Thyroid gland (tissue), 4 donors: ENCODE measurements at places on chromosomes 6 and 20. TPM values are rescaled to one million over a fixed set of nuclear protein-coding genes. Genes with fewer than 3 reads are reported as not detected.

- peak overlapping the region; percentile 19 for H3K4me3 ChIP-seq
- peak; percentile 28 for DNase-seq
- no peak overlapping the region for H3K27ac ChIP-seq
- H3K27me3 ChIP-seq = peaks cover 5% of the 10 kb centered on the region
- no peaks in the 10 kb centered on the region for H3K36me3 ChIP-seq
Observed at GRCh38 chr20:37914672-37915433, 11.9 kb downstream of the VSTM2L start.

GRCh38 chr6:79249136-79249535 is 14.7 kb upstream of the HMGN3 start:
- H3K4me3 ChIP-seq = no peak overlapping the region
- H3K27me3 ChIP-seq = no peaks in the 10 kb centered on the region
- no peak overlapping the region for H3K27ac ChIP-seq
- no peak for DNase-seq
- H3K36me3 ChIP-seq = no peaks in the 10 kb centered on the region

DNA sequence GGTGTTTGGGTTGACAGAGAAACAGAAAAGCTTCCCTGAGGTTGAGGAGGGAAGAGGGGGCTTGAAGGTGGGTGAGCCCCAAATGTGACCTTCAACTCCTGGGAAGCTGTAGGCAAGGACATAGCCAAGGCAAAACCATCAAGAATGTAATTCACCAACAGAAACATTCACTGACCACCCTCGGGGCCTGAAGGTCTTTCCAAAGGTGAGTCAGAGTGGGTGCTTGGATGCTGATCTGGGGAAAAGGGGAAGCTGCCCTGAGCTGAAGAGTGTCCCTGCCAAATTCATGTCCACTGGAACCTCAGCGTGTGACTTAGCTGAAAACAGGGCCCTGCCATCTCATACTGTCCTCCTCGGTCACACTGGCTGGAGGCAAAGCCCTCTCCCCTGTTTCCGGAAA is 234.2 kb upstream of the SULF2 start:
- H3K27me3 ChIP-seq = no peaks in the 10 kb centered on the region
- H3K4me1 ChIP-seq = no peaks in the 10 kb centered on the region
- no peak overlapping the region for H3K27ac ChIP-seq
- no peak for DNase-seq
- no peak overlapping the region for H3K4me3 ChIP-seq

DNA sequence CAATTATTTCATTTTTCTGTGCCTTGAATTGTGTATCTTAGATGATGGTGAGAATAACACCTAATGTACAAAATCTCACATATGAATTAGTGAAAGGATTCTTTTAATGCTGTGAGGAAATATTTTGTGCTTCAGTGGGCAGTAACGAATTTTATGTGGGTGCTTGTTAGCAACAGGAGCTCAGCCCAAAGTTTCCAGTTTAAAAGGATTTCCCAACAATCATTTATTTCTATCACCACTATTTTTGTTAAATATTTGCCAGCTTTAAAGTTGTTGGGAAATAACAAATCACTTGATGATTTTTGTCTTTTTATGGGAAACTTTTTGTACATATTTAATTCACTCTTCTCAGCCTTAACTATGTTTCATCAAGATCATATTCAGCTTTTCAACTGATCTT is 111.8 kb downstream of the QKI start:
- no peaks in the 10 kb centered on the region for H3K36me3 ChIP-seq
- no peak overlapping the region for H3K4me3 ChIP-seq
- no peak for DNase-seq
- no peak overlapping the region for H3K27ac ChIP-seq

GRCh38 chr20:34561661-34562060 is 3.1 kb downstream of the MAP1LC3A start:
- no peaks in the 10 kb centered on the region for H3K36me3 ChIP-seq
- peaks cover 5% of the 10 kb centered on the region for H3K4me1 ChIP-seq
- DNase-seq = no peak
- H3K4me3 ChIP-seq = no peak overlapping the region

GRCh38 chr6:134510142-134510541 is 192.2 kb upstream of the SGK1 start:
- no peaks in the 10 kb centered on the region for H3K36me3 ChIP-seq
- no peaks in the 10 kb centered on the region for H3K4me1 ChIP-seq
- H3K4me3 ChIP-seq = no peak overlapping the region
- DNase-seq = no peak

Gene PTP4A1
- 28.6 TPM for total RNA-seq

- H3K4me3 ChIP-seq = no peak overlapping the region
- DNase-seq = peak; percentile 88
- H3K27me3 ChIP-seq = no peaks in the 10 kb centered on the region
- H3K36me3 ChIP-seq = no peaks in the 10 kb centered on the region
- peaks cover 19% of the 10 kb centered on the region for H3K4me1 ChIP-seq
Observed at GRCh38 chr6:80143419-80143937, 37.0 kb downstream of the BCKDHB start.
